Amygdala (tissue), 56 donors: ENCODE measurements at places on chromosomes 7 and 10.

- DNase-seq, result no peak
Measured at GRCh38 chr10:128967980-128968756, 498.9 kb upstream of the MGMT start.

DNA sequence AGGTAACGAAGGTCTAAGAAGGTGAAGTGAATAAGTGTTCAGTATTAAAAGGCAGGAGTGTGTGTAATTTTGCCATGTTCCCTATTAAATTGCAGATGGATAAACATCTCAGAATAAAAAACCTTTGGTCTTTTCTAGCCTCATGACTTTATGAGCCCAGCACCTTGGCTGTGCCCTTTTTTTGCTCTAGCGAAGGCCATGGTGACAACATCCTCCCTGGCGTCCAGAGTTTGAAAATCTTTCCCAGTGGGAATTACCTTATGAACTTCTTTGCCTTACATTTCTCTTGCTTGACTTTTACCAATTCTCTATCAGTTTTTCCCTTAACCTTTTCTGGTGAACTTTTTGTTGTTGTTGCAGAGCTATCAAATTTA, 368.2 kb upstream of the BMPER start:
- no peak for DNase-seq

- no peak for DNase-seq
Measured at GRCh38 chr7:73896454-73896853, 35.5 kb downstream of the TMEM270 start.

- no peak for DNase-seq
Measured at GRCh38 chr7:85620936-85621685, 434.3 kb upstream of the SEMA3D start.

- no peak for DNase-seq
Measured at GRCh38 chr10:127069436-127069835, 127.0 kb downstream of the INSYN2A start.

- no peak for DNase-seq
Measured at GRCh38 chr10:31395695-31396094, 76.7 kb downstream of the ZEB1 start.

GRCh38 chr10:1513221-1513620, 224.1 kb downstream of the ADARB2 start:
- DNase-seq, result no peak

GRCh38 chr7:124532166-124532565, 233.4 kb downstream of the GPR37 start:
- DNase-seq, result no peak

GRCh38 chr7:132225216-132226030, 350.8 kb downstream of the PLXNA4 start:
- DNase-seq, result no peak
